NCI-H1436 (cell line): ENCODE measurements at places on chromosomes 3 and 15.

GRCh38 chr3:65548848-65549625 lies 489.7 kb downstream of the MAGI1 start:
- no peak for DNase-seq

DNA sequence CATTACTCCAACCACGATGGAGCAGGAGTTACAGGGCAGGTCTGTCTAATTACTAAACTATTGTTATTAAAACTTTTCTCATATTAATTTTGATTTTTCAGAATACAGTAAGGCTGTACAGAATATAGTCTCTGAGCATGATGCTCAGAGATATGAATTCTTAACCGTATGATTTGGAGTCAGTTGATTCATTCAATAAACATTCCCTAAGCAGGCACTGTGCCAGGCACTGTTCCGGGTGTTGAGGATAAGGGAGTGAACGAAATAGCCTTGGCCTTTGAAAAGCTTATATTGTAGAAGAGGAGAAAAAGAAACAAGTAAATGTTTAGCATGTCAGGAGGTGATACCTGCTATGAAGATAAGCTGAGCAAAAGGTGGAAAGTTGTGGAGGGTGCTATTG lies 187.3 kb downstream of the KCNAB1 start:
- DNase-seq = no peak

DNA sequence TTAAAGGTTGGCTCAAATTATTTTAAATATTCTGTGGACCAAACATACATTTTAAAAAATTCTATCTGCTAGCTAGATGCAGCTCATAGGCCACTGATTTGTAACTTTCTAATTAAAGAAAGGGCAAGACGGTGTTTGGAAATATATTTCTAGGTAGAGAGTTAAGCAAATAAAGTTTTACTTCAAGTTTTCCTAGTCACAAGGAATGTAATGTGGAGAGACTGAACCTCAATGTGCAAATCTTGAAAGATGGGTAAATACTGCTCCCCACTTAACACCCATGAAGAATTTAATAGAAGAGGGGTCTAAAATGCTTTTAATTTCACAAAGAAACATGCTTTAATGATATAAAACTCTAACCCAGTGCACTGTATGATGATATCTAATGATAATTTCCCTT lies 175.2 kb downstream of the TIGIT start:
- DNase-seq = no peak

- DNase-seq = no peak
Measured at GRCh38 chr3:117962750-117963149, 1071.9 kb downstream of the IGSF11 start.

- DNase-seq = no peak
Measured at GRCh38 chr3:15823092-15823491, 25.3 kb upstream of the ANKRD28 start.

DNA sequence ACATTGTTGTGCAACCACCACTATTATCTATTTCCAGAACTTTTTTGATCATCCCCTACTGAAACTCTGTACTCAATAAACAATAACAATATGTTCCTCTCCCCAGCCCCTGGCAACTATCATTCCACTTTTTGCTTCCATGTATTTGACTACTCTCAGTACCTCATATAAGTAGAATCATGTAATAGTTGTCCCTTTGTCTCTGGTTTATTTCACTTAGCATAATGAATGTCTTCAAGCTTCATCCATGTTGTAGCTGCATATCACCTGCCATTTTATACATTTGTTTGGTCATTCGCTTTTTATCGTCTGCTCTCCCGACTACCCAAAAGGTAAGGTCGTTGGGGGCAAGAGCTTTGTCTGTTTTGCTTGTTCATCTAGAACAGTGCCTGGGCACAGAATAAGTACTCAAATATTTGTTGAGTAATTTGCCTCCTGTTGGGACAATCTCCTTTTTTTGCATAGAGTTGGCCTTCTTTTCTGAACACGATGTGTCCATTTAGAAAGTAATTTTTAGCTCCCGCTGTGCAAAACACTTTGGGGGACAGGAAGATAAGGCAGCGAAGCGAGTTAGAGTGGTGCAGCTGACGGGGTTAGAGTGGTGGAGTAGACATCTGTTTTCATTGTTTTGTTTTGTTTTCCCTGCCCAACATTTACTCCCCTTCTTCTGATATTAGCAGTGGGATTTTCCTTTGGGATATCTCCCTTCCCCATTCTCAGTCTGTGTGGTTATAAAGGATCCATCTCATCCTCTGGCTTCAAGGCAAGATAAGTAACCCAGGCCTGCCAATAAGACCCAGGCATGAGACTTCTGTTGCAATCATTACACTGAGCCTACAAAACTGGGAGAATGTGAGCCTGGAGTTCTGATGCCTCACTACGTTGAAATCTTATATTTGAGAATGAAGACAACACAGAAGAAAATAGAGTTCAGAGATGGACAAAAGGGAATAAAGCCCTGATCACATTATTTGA lies 83.4 kb upstream of the RNU6-1 start:
- no peak for DNase-seq
